ENCODE measurements at places on chromosomes 13 and 19.
A peak's percentile ranks its signal among the peaks of the same experiment; 100 is the strongest.

DNA sequence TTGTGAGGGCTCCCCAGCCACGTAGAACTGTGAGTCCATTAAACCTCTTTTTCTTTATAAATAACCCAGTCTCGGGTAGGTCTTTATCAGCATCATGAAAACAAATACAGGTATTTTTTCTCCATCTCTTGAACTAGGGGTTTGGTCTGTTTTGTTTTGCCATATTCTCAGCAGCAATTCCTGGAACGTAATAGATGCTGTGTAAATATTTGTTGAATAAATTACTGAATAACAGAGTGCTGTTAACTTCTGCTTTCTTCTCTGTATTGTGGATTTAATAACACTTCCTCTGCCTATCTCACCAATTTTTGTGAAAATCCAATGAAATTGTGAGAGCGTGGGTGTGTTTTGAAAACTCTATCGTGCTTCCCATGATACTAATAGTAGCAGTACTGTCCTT is 429.4 kb downstream of the DCT start:
- no peak for DNase-seq

DNA sequence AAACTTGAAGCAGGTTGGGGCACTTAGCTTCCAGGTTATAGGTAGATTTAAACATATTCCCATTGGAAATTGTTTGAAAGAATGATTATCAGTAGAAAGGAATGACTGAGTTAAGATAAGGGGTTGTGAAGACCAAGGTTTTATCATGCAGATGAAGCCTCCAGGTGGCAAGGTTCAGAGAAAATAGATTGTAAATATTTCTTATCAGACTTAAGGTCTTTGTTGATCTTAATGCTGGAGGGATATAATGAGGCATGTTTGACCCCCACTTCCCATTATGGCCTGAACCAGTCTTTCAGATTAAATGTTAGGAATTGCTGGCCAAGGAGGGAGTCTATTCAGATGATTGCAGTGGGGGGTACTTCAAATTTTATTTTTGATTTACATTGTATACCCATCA is 1486.5 kb upstream of the PRR20A start:
- no peak for DNase-seq

GRCh38 chr13:41543664-41544300 is 86.4 kb downstream of the RGCC start:
- no peak for DNase-seq

DNA sequence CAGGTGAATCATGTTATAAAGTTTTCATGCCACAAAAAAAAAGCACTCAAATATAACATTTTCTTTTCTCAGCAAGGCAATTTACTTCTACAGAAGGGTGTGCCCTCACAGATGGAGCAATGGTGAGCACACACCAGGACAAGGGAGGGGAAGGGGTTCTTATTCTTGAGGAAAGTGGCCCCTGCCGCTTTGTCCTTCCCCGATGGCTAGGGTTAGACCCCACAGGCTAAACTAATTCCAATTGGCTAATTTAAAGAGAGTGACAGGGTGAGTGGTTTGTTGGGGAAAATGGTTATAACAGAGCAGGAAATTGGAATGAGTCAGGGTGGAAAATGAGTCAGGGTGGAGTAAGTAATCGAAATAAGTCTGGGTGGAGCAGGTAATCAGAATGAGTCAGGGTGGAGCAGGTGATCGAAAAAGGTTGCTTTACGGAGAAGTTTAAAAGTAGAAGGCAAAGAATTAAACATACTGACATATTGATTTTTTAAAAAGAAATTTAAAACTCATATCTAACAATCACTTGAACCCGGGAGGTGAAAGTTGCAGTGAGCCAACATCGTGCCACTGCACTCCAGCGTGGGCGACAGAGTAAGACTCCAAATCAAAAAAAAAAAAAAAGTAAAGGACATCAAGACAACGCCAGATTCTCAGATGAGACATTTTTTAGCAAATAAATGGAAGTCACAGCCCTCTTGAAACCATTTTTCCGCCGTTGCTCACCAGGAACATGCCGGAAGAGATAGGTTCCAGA is 813 bp downstream of the ZNF562 start:
- DNase-seq = no peak

GRCh38 chr19:34733266-34733745 is 737 bp upstream of the ZNF181 start:
- no peak for DNase-seq

GRCh38 chr13:24288870-24289269 is 20.5 kb upstream of the C1QTNF9 start:
- no peak for DNase-seq

DNA sequence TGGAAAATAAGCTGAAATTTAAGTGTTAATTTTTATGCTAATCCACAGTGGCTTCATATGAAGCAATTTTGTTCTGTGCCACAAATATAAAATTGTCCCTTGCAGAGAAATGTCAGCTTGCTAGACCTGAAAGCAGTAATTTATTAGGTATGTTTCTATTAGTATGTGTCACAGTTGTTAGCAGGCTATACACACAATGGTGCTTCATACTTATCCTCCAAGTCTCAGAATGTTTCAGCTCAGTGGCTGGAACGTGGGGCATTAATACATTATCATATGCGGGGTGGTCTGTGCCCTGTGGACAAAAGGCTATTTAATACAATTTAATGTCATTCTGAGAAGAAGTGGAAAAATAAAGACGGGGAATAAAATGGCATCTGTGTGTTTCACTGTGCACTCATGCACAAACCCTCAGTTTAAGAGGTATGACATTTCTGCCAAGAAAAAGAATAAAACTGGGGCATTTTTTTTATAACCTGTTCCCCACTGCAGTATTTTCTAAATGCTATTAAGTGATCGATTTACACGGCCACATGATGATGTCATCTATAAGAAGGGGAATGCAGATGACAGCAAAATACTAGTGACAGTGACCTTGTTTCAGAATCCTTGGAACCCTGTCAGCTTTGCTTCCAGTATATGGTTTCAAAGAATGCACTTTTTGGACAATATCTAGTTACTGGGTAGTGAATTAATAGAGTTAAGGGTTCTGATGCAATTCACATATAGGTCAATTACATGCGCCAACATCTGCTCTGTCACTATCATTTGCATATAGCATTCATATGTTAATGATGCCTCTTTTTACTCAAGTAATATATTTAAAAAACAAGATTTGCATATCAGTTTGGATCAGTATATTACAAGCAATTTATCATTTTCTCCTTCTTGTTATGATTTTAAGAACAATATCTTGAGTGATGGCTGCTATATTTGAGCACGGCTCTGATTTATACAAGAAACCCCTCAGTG is 21.2 kb upstream of the ZNF536 start:
- no peak for DNase-seq

- no peak for DNase-seq
Measured at GRCh38 chr13:77358001-77358400, 31.1 kb upstream of the MYCBP2 start.

- DNase-seq = no peak
Measured at GRCh38 chr19:28397800-28398199, 815.2 kb downstream of the UQCRFS1 start.

DNA sequence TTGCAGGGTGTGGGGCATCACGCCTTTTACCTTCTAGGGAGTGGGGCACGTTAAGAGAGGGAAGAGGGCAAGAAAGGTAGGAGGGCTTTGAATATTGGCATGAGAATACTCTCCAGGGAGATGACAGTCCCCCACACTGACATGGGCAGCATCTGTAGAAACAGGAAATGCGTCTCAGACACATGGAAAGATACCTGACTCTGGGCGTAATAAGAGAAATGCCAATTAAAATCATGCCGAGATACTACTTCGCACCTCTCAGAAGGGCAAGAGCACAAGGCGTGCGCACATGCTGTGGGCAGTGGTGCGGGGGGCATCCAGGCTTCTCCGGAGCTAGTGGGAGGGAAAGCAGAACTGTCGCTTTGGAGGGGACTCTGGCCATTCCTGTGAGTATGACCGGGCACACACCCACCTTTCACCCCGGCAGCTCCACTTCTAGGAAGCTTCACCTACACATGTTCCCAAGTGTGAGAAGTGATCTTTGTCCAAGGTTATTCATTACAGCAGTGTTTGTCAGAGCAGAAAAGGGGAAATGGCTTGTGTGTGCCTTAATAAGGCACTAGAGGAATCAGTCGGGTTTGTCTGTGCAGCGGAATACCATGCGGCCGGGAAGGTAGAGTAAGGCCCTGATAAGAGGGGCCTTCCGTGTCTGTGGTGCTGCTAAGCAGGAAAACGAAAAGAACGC is 99.5 kb downstream of the SIPA1L3 start:
- DNase-seq = no peak

GRCh38 chr19:30336290-30336689 is 35.9 kb upstream of the ZNF536 start:
- no peak for DNase-seq

- no peak for DNase-seq
Measured at GRCh38 chr19:9782338-9782737, 13.8 kb upstream of the ZNF846 start.

GRCh38 chr19:12965017-12965811 is 4.2 kb upstream of the DAND5 start:
- peak; percentile 60 for DNase-seq

GRCh38 chr13:26568132-26568815 is 10.8 kb downstream of the WASF3 start:
- DNase-seq = no peak

GRCh38 chr13:93810264-93810663 is 583.7 kb downstream of the GPC6 start:
- DNase-seq = no peak

GRCh38 chr13:90709319-90709718 is 638.2 kb upstream of the MIR17HG start:
- DNase-seq = no peak

GRCh38 chr19:343941-344624 is 513 bp downstream of the MIER2 start:
- DNase-seq = no peak

DNA sequence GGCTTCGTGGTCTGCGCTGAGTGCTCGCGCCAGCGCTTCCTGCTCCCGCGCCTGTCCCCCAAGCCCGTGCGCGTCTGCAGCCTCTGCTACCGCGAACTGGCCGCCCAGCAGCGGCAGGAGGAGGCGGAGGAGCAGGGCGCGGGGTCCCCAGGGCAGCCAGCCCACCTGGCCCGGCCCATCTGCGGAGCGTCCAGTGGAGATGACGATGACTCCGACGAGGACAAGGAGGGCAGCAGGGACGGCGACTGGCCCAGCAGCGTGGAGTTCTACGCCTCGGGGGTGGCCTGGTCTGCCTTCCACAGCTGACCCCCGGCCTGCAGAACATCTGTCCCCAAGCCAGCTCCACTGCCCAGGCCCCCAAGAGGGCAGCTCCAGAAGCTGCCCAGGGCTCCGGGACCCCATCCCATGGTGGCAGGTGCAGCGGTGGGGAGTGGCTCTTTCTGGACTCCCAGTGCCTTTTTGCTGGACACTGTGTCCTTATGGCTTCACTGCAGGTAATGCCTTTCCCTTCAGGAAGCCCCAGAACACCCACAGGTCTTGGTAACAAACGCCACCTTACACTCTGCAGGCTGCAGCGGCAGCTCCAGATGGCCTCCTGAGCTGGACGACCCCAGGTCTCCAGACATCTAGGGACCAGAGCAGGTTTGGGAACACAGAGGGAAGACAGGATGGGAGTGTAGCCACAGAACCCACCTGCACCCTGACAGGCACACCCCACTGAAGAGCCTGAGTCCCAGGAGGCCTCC is 9.3 kb downstream of the PLEKHF1 start:
- DNase-seq = no peak

GRCh38 chr19:6773323-6773931 is 919 bp downstream of the VAV1 start:
- DNase-seq = no peak

Measured in NCI-H1417 treated with DMSO at 0.1 percent for 48 hours (cell line).